ENCODE measurements at places on chromosomes 2 and 18.

- no peak for DNase-seq
Measured at GRCh38 chr2:125167820-125168219, 1142.7 kb downstream of the CNTNAP5 start.

- DNase-seq = no peak
Measured at GRCh38 chr2:143241403-143242088, 112.3 kb downstream of the ARHGAP15 start.

GRCh38 chr2:175464311-175464670 is 282.8 kb upstream of the ATP5MC3 start:
- DNase-seq = no peak

DNA sequence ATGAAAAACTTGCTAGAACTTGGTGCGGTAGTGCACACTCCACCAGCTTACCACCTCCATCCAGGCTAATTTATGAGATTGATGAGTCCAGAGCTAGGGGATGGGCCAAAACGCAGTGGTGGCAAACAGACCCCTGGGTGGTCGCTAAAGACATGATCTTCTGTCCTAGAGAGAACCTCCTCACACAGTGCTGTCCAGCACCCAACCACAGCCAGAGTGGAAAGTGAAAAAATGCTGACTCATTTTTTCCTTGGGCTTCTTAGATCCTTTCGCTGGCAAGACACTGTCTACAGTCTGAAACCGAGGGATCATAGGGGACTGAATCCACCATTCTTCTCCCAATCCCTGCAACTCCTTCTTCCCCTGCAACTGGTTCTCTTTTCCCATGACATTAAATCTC is 4.1 kb downstream of the ANTXR1 start:
- no peak for DNase-seq

DNA sequence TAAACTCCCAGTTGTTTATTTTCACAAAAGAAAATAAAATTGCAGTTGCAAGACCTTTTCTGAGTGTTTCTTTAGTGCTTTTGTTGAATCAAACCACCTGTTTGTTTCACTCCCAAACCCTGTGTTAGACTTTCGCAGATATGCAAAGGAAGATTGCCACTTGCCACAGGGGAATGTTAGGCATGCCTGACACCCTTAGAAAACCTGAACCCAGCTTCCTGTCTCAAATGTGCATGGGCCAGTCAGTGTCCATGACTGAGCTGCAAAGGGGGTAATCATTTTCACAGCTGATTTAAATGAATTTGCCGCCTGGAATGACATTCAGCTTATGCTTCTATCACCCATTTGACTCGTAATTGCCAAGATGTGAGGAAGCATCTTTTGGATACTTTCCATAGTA is 17.5 kb downstream of the TGOLN2 start:
- no peak for DNase-seq

- no peak for DNase-seq
Measured at GRCh38 chr2:104250635-104251034, 603.3 kb upstream of the POU3F3 start.
